ENCODE measurements at places on chromosomes 7 and 10.

GRCh38 chr10:93995598-93996271 is 2.0 kb downstream of the PLCE1 start:
- DNase-seq, result no peak

DNA sequence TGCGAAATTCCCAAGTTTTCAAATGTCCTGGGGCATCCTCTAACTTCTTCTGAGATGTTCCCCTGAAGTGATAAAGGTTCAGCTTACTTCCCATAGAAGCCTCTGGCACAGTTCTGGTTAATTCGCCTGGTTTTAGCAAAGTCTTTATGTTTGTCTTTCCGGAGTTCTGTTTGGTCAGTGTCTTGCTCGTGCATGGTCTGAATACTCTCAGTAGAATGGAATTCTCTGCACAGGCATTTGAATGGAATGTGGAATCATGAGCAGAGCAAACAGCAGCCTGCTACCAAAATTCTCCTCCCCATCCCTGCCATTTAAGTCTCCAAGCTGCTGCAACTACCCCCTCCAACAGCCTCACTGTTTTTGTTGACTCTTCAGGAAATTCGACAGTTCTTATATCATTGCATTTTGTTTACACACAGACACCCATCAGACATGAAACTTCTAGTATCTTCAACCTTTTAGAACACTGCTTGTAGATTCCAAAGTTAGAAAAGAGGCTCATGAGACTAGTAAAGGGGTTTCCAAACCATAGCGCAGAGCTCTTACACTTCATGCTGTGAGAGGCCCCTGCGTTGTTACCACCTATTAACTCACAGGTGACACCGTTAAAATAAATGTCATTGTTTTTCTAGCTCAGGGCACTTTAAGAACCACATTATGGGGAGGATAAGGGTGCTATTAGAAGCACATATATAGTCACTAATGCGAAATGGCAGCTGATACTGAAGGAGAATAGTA is 129.7 kb downstream of the PLCE1 start:
- DNase-seq, result no peak

GRCh38 chr7:42868480-42868879 is 43.4 kb downstream of the C7orf25 start:
- no peak for DNase-seq

- DNase-seq, result no peak
Measured at GRCh38 chr7:108603656-108604306, 34.1 kb downstream of the DNAJB9 start.

DNA sequence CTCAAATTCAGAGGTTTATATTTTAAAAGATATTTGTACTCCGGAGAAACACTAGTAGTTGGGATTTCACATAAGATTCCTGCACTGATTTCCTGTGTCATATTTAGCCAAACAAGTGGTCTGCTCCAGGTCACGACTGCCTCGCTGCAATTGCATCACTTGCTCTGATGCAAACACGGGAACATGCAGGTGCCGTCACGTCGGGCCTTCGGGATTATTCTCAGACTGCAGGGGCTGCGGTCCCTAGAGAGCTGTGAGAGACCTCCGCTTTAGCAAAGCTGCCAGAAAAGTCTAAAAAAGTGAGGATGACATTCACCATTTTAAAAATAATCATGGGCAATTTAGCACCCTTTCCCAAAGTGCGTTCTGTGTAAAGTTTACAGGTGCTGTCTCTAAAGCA is 93.5 kb upstream of the DDC start:
- no peak for DNase-seq

- no peak for DNase-seq
Measured at GRCh38 chr7:123600876-123601275, 745 bp upstream of the ASB15 start.

DNA sequence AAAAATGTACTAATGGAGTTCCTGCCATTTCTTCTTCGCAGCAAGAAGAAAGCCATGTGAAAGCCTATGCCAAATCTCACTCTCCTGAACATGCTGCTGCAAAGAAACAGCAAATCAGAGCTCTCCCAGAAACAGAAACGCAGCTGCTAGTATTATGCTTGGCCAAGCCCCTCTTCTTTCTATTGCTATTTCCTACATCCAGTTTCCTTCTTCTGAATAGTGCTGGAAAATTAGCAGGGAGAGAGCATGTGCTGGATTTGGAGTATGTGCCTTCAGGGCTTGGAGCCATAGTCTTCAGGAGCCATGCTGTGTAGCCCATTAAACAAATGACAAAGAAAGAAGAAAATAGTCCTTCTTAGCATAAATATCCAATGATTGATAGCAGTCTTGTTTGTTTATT is 852.0 kb upstream of the PHF14 start:
- DNase-seq, result no peak

- DNase-seq, result no peak
Measured at GRCh38 chr10:133455196-133455595, 1.5 kb downstream of the SCART1 start.

DNA sequence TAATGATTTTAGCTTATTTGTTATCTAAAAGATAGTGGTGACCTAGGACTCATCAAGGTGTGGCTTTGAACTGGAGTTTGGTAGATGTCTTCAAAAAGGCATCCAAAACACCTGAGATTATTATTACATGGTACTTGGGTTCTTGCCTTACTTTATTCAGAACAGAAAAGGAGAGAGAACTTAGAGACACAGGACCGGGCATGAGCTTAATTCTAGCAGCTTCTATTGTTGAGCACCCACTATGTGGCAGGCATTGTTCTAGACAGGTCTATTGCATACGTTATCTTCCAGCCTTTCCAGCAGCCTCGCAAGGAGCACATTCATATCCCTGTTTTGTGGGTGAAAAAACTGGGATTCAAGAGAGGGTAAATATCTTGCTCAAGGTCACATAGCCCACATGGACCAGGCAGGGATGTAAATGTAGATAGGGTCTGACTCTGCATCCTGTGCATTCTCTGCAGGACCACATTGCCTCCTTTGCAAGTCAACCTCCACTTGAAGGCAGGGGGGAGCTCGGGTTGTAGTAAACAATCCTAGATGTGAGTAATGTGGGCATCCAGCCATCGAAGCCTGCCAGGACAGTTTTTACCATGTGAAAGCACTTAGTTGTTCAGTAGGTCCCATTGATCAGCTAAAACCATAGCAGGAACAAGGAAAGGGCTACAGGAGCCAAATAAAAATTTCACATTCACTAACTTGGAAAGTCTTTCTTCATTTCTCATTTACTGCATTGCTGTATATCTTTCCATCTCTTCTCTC is 551.4 kb downstream of the LRMDA start:
- DNase-seq, result no peak

DNA sequence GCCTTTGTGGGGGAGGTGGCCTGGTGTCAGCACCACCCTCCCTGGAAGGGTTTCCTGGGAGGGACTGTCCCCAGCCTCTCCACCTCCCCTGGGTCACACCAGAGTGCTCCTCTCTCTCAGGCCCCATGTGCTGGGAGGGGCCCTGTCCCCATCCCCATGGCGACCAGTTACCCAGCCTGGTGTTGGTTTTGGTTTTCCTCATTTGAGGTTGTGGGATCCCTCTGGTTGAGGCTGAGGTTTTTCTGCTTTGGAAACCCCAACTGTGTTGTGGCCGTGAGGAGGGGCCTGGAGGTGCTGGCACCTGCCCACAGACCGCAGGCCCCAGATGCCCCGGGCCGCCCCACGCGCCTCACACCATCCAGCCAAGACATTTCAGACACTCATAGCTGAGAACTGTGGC is 106.3 kb downstream of the GRK5 start:
- no peak for DNase-seq

DNA sequence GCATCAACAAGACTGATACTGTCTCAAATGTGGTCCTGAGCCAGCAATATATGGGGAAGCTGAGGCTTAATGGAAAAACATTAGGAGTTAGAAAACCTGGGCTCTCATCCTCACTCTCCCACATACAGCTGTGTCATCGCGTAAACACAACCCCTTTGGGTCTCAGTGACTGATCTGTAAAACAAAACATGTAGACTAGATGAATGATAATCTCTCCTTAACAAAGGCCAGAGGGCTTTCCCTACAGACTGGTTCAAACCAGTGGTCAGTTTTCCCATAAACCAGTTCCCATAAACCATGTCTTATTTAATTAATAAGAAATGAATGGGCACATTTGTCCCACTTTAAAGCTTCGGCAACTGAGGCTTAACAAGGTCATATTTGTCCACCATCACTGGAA is 48.1 kb downstream of the OSBPL3 start:
- no peak for DNase-seq

- no peak for DNase-seq
Measured at GRCh38 chr7:24609059-24609458, 35.8 kb downstream of the PALS2 start.

DNA sequence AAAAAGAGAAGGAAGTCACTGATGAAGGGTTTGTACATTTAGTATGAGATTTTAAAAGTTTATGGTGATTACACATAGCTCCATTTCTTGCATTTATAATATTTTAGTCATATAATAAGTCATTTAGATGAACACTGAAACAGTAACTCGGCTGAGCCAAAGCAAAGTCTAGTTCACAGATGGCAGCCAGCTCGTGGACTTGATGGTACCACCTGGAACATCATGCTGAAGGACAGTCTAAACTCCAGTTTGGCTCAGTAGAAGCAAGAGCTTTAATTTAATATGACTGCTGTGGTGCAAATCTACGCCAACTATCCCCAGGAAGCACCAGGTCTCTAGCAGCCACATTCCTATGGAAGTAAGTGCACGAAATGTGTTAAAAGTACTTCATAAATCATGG is 16.4 kb downstream of the SRI start:
- DNase-seq, result no peak

DNA sequence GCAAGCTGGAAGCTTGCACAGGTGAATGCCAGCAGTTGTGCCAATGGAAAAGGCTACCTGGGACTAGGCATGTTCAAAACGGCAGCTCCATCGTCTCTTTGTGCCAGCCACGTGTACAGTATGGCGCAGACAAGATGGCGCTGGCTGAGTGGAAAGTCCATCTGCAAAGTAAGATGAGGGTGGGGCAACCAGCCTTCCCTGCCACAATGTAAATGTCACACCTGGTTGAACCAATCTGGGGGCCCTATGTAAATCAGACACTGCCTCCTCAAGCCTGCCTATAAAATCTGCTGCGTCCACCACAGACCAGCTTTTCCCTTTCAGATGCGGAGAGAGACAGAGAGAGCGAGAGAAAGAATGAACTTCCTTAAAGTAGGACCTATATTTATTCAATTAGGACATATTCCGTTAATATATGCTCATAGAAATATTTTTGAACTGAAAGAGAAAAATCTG is 18.5 kb upstream of the C7orf33 start:
- DNase-seq, result no peak

DNA sequence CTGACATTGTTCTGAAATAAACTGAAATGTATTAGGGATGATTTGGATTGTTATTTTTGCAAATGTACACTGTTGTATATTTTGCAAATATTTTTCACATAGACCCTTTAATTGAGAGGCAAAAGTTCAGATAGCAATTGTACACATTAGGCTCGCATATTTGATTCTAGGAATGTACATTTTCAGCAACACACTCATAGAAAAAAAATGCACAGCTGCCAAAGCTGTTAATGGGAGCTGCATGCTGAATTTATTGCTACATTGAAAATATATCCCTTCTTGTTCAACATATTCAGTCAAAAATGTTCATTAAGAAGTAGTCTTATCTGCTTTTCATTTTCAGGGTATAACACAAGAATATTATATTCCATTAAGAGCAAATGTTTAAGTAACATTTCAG is 512.9 kb downstream of the ATRNL1 start:
- DNase-seq, result no peak

DNA sequence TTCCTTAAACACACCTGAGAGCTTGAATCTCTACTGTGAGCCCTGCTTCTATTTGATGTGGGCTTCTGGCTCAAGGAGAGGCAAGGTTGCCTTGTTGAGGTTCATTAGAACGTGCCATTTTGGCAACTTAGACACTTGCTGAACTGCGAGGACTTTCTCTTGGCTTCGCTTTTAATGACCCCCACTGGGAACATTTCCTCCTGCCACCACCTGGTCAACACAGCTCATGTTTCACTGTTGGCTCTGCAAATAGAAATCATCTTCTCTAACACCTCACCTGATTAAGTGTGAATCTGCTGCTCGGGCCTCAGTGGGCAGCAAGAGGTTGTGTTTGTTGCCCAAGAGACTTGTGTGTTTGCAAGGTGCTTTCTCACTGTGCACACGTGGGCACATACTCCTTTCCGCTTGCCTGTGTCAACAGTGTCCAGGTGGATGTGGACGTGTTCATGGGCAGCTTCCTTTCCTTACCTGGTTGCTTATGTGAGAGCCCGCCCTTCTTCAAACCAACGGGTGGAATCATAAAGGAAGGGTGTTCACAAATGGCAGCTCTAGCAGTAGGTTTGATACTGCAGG is 147.0 kb downstream of the NRP1 start:
- no peak for DNase-seq

DNA sequence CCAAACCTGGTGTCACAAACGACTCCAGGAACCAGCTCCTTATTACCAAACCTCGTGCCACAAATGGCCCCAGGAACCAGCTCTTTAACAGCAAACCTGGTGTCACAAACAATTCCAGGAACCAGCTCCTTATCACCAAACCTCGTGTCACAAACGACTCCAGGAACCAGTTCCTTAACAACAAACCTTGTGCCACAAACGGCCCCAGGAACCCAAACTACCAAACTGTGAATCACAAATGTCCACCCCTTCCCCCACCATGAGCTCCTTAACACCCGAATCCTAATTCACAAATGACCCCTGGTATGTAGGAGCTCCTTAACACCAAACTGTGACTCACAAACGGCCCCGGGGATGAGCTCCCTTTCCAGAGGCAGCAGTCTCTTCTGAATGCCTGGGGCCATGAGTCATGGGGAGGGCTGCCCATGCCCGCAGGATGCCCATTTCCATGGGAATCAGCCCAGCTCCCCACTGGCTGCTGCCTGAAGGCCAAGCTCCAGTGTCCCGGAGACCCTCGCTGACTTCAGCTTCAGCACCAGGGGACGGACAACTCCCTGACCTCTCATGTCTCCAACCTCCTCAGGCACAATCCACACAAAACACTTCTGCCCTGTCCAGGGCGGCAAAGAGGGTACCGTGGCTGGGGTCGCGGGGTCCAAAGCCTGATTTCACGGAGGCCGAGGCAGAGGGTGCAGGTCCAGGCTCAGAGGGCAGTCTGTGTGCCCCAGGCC is 213.1 kb downstream of the ELFN1 start:
- no peak for DNase-seq

- no peak for DNase-seq
Measured at GRCh38 chr10:131748831-131749766, 151.7 kb upstream of the PPP2R2D start.

DNA sequence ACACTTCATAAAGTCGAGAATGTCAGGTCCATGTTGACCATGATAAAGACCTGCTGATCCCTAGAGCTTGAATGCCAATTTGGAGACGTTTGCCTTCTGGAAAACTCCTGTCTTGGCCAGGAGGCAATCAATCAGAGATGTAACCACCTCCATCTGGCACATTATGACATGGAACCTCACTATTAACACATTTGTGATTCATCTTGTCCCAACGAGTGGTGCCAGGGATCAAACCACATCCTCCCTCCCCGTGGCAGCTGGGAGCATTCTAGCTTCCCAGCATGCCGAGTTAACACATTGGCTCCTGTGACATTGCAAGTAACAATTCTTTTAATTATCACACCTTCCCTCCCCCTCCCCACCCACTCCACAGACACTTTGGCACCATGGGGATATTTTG is 84.0 kb upstream of the PPP1R17 start:
- no peak for DNase-seq
